ENCODE measurements at places on chromosomes 4 and X.

DNA sequence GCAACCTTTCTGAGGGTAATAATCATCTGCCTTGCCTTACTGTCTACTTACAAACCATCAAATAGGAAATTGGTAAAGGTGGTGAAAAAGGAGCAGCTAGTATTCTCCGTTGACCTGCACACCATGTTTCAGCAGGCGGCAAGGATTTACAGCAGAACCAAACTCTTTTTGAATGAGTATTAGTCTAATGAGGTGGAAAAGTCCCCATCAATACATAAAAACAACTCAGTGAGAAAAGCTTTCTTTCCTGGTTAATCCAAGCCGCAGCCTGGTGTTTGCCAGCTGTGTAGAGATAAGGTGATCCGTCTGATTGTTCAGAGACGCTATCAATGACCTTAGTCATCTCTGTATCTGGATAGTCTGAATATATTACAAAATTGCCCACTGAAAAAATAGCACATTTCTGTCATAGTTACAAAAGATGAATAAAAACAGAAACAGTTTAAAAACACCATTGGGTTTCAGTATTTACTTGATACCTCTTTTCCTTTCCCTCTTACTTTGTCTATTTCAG lies 110.4 kb upstream of the TBC1D9 start:
- DNase-seq, result no peak

DNA sequence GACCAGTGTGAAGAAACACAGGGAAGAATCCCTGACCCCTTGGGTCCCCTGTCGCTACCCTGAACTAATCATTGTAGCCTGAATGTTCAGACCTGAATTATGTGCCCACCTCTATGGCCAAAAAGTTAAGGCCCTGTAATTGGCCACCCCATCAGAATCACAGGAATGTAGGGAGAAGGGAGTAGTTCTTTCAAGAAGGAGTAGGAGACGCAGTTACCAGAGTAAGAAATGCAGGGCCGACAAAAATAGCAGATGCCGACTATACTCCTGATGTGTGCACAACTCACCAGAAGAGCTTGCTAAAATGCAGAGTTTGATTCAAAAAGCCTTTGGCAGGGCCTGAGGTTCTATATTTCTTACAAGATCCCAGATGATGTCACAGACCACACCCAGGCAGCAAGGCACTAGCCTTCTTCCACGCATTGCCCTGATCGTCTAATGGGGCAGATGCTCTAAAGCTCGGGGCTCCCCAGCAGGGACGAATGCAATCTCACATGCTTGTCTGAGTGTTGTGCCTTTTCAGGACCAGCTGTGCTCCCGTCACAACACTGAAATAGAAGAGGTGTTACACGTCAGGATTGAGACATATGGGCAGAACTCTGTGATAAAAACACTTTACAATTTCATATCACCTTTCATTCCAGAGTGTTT lies 161.0 kb upstream of the FAM241A start:
- no peak for DNase-seq

DNA sequence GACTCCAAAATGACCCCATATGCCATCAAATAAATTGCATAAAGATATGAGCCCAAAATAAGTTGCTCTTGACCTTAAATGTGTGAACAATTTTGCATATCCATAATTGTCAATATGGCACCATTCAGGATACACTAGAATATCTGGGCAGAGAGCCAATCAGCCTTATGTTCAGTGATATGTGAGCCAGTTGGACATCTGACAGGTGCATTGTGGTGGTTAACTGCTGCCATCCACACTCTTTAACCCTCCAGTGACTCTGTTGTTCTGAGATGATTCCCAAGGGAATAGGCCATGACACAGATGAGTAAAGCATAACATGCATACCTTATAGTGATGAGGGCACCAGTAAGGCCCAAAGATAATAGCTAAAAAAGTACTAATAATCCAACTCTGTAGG lies 500.1 kb downstream of the PCDH18 start:
- DNase-seq, result peak; percentile 7

DNA sequence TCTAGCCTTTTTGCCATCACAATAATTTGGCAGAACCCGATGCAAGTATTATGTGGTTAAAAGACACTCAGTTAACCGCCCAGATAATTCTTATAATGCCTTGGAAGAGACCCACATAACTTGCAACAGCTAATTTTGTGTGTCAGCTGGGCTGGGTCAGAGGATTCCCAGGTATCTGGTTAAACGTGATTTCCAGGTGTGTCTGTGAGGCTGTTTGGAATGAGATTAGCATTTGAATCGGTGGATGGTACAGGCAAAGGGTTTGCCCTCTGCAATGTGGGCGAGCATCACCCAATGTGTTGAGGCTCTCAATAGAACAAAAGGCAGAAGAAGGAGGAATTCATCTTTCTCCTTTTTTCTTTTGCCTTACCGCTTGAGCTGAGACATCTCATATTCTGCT lies 314.2 kb upstream of the PUDP start:
- DNase-seq, result no peak

GRCh38 chr4:156322592-156322991 lies 368.9 kb upstream of the CTSO start:
- no peak for DNase-seq

DNA sequence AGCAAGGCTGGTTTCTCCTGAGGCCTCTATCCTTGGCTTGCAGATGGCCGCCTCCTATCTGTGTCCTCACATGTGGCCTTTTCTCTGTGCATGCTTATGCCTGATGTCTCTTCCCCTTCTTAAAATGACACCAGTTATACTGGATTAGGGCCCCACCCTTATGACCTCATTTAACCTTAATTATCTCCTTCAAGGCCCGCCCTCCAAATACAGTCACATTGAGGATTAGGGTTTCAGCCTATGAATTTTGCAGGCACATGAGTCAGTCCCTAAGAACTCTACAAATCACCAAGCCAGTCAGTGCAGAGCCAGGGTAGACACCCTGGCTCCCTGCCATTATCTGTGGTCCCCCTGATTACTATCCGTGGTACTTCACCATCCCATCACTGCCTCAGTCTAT lies 51.6 kb downstream of the MAML3 start:
- no peak for DNase-seq

- DNase-seq, result no peak
Observed at GRCh38 chr4:12242354-12242753, 813.7 kb upstream of the HS3ST1 start.

GRCh38 chrX:111671668-111672067 lies 9.3 kb upstream of the ALG13 start:
- DNase-seq, result no peak

- DNase-seq, result no peak
Observed at GRCh38 chr4:156377036-156377710, 423.5 kb upstream of the CTSO start.

DNA sequence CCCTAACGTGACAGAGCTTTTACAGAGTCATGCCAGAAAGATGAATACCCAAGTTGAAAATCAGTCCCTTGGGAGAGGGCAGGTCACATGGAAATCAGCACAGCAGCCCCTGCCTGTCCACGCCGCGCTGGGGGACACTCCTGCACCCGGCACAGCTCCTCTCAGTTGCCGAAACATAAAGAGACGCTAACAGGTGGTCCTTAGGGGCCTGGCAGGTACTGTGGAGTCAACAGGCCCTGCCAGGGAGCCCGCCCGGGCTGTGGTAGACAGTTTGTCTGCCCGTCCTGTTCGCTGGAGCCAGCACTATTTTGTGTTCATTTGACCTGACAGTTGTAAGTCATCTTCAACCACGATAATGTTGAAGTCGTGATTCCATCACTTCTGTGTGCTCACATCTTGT lies 30.5 kb downstream of the NELFA start:
- DNase-seq, result no peak

- DNase-seq, result no peak
Observed at GRCh38 chrX:103607364-103608305, at the start of gene TCEAL3. Gene TCEAL3 (plus strand): TSS chrX:103607963. CDS start chrX:103609065, 1,102 bp downstream.

GRCh38 chr4:153065276-153065675 lies 129.2 kb downstream of the FHDC1 start:
- DNase-seq, result no peak

DNA sequence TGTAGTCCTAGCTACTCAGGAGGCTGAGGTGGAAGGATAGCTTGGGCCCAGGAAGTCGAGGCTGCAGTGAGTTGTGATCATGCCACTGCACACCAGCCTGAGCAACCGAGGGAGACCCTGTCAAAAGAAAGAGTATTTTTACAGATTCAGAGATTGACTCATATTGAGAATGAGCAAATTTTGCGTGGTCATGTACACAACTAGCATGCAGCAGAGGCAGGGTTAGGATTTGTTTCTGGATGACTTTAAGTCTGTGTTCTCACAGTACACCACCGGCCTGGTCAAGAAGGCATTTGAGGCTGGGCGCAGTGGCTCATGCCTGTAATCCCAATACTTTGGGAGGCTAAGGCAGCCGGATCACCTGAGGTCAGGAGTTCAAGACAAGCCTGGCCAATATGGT lies 44.8 kb upstream of the CBR4 start:
- no peak for DNase-seq

GRCh38 chrX:17496407-17496806 lies 121.4 kb downstream of the NHS start:
- no peak for DNase-seq

DNA sequence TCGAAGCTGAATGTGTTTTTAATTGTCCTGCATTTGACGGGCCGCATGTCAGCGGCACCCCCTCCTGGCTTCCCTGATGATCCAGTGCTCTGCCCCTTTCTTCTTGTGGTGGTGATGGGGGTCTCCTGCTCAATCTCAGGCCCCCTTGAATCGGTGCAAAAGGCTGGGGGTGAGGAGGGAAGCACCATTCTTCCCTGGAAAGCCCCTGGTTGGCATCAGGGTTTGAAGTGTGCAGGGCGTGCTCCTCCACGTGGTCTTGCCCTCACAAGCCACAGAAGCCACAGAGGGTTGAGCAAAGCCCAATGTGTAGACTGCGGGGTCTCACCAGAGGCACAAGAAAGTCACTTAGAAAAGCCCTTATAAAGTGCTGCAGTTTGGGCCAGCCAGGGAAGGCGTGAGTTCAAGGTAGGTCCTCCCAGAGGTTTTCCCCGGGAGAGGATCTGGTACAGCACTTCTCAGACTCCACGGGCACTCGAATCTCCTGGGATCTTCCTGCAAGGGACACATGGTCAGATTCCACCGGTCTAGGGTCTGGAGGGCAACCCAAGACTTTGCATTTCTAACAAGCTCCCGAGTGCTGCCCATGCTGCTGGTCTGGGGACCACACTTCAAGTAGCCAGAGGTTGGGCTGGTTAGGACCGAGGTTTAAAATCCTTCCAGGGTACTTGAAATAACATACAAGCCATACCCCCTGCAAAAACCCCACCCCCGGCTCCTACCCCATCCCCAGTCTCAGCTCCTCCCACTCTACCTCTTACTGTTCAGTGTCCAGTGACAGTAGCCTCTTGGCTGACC lies 35.1 kb downstream of the PSAPL1 start:
- DNase-seq, result no peak

GRCh38 chr4:145097331-145097820 lies 620 bp downstream of the ANAPC10 start:
- DNase-seq, result no peak

DNA sequence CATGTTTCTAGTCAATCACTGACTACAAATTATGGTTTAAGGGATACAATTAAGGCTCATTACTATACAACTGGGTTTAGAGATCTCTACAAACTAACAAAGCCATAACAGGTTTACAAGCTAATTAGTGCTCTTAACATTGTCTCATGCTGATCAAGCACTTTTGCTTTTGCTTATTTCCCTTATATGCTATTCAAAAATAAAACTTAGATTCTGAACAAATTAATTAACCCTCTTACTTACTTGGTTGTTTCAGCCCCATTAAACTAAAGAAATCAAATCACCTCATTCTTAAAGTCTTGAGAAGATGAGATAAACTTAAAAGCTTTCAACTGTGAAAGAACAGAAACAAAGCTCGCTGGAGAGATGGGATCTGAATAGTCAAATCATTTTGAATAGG lies 2024.5 kb upstream of the ADGRL3 start:
- DNase-seq, result no peak
